ENCODE measurements at places on chromosomes 4 and X.

DNA sequence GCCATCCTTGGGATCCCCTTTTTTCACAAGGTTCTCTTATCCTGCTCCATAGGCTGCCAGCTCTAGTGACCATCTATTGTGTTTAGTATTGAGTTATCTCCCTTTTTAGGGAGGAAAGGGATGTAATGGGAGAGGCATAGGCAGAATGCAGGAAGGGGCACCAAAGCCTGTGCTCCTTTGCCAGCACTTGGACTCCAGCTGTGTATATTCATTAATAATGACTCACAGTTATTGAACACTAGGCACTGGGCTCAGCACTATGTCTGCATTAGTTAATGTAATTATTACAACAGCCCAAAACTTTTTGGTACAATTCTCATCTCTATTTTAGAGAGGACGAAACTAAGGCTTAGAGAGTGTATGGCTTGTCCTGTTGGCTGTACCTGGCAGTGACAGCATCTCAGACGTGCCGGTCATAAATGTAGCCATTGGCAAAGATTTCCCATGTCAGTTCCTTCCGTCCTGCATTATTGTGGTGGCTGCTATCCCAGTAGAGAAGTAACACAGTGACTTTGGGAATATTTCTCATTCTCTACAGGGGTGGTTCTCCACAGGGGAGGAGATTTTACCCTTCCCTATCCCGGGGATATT, 90.3 kb downstream of the AFF1 start:
- no peak for DNase-seq

DNA sequence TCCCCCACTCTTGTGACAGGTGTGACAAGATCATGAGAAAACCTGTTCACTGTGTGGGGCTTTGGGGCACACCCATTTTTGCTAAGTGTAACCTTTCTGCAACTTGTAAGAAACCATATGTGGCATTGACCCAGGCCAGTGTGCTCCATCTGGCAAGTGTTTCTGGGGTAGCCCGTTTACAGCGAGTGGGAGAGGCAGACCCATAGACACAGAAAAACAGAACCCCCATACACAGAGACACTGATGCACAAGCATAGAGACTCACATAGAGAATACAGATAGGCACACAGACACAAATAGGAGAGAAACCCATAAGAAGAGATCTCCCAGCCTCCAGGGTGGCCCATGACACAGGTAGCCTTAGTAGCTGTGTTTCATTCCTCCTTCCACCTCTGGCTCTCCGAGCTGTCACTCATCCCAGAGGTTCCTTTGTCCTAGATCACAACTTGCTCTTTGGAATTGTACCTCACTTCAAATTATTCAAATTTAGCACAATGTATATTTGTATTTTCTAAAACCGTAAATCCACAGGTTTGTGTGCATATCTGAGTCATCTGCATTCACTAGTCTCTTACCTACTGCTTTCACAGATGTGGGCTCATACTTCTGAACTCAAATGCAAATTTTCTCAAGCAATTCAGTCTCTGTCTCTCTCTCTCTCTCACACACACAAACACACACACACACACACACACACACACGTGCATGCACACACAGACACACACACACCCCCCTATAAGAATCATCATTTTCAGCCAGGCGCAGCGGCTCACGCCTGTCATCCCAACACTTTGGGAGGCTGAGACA, 114.4 kb downstream of the SH3KBP1 start:
- no peak for DNase-seq

DNA sequence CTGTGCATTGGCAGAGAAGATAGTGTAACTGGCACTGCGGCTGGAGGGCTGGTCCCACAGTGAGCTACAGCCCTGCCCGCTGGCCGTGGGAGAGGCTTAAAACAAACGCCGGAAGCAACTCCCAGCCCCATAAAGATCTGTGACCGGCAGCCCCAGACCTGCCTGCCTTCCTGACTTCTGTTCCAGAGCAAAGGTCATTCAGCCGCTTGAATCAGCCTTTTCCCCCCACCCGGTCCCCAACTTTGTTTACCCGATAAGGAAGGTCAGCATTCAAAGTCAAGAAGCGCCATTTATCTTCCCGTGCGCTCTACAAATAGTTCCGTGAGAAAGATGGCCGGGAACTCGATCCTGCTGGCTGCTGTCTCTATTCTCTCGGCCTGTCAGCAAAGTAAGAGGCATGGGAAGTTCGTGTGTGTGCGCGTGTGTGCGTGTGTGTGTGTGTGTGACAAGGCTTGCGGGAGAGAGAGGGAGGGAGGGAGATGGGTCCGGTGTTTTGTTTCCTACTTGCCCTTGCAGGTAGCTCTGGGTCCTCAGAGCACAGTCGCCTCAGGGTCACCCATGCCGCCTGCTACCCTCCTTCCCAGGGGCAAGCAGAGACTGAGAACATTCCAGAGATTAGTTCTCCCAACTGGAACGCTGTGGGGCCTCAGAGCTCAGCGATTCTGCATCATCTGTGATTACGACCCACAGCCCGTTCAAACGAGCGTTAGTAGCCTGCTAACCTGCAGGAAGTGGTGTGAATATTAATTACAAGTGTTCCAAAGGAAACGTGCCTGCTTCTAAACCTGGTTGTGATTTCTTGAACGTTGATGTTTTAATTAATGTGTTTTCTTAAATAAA, at the start of gene MGST2:
MGST2 (plus strand) TSS at position 130 of the 840 bp plus-strand sequence; CDS start at position 331, 201 bp downstream.
- peak; percentile 11 for DNase-seq

- no peak for DNase-seq
These were observed 276.1 kb downstream of the NR3C2 start for GRCh38 chr4:148166132-148166591.

DNA sequence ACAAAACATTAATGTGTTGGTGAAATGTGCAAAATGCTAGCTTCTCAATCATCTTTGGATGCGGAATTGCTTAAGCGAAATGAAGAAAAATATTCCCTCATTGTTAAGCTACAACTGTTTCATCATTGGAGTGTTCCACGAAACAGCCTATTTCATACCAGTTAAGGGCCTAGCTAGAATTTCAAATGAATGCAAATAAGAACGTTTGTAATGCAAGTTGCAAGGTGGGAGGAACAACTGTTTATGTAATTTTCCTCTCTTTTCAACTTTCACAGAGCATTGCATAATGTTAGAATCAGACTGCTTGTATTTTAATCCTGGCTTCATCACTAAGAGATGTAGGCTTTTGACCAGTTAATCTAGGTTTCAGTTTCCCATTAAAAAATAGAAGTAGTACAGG, 480.1 kb downstream of the IL1RAPL1 start:
- DNase-seq, result no peak

DNA sequence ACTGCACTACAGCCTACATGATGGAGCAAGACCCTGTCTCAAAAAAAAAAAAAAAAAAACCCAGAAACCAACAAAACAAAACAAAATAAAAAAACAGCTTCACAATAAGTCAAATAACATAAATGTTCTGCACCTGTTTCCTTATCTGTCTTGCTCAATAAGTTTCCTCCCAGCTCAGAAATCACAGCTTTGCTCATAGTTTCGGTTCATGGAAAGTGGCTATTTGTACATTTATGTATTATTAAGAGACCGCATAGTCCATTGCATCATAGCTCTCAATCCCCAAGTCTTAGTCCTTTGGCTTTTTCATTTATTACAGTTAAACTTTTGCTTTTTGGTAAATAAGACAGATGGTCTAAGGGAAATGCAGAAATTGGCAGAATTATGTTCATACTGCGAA, 24.4 kb upstream of the CFAP299 start:
- DNase-seq, result no peak

DNA sequence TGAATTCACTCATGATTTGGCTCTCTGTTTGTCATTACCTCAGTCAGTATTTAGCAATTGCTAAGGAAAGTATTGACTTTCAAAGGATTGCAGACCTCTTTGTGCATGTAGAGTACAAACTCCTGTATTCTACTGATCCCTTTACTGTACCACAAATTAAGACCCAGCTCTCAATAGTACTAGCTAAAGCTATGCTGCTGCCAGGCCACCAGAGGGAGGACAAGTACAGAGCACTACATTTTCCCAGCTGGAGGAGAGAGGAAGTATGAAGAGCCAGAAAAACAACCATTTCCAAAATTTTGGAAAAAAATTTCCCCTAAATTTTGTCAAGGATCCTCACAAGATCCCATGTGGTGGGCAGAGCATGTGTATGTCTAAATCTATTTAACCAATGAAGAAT, 175.0 kb upstream of the MTMR8 start:
- no peak for DNase-seq

GRCh38 chrX:119251386-119251785, 15.3 kb downstream of the PGRMC1 start:
- DNase-seq, result no peak

DNA sequence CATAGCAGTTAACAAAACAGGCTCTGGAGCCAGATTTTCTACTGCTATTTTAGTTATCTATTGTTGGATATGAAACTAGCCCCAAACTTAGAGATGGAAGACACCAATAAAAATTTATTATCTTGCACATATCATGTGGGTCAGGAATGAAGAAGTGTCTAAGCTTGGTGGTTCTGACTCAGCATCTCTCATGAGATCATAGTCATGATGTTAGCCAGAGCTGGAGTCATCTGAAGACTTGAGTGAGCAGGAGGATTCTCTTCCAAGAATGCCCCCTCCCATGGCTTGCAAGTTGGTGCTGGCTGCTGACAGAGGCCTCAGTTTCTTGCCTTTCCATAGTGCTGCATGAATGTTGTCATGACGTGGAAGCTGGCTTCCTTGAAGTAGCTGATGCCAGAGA, 68.2 kb upstream of the TAPT1 start:
- no peak for DNase-seq

DNA sequence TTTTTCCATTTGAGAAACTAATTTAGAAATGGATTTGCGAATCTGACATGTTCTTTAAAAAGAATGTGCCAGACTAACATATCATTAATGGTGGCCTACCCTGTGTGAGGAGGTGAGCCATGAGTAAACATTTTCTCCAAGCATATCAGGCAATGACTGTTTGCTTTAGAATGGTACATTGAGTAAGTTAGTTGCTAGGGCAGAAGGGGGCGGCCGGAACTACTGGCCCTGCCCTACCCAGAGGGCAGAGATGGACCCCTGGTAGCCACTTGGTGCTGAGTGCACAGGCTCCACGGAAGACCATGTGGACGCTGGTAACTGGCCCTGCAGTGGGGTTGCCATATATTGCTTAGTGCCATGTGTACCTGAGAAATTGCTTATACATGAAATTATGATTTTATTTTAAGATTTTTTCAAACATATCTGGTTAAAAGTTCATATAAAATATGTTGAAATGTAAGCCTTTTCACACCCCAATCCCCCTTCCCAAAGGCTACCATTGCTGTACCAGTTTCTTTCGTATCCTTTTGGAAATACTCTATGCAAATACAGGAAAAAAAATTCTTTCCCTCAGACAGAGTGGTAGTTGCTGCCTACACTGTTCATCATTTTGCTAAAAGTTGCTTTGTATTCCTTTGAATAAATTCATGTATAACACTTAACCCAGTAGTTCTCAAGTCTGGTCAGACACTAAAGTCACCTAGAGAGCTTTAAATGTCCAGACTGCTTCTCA, 8.8 kb downstream of the FNIP2 start:
- DNase-seq, result no peak

Data from caudate nucleus (tissue), 63 donors.